ENCODE measurements at places on chromosomes 4 and X.
A peak's percentile ranks its signal among the peaks of the same experiment; 100 is the strongest.

GRCh38 chr4:4541040-4541631 lies 712 bp downstream of the STX18 start:
- peak; percentile 32 for DNase-seq

DNA sequence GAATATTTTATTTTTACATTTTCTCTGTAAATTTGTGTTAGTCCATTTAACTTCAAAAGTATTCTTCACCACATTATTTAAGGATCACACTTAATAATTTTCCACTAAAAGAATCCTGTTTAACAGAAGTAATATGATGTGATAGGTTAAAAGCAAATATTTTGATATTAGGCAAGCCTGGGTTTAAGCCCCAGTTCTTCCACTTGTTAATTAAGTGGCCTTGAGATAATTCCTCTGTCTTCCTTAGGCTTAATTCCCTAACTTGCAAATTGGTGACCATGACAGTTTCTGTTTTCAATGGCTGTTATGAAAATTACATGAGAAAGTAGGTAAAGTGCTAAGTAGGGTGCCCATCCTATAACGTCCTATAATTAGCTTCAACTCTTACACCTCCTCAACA lies 129.9 kb upstream of the ATOH1 start:
- DNase-seq = no peak

- no peak for DNase-seq
These were observed 38.2 kb upstream of the ADAM29 start for GRCh38 chr4:174880001-174880400.

GRCh38 chr4:12375805-12376204 lies 947.1 kb upstream of the HS3ST1 start:
- no peak for DNase-seq

- DNase-seq = no peak
These were observed 138.4 kb upstream of the ETNPPL start for GRCh38 chr4:108901291-108901690.

GRCh38 chr4:15148199-15148598 lies 145.9 kb downstream of the CPEB2 start:
- no peak for DNase-seq

DNA sequence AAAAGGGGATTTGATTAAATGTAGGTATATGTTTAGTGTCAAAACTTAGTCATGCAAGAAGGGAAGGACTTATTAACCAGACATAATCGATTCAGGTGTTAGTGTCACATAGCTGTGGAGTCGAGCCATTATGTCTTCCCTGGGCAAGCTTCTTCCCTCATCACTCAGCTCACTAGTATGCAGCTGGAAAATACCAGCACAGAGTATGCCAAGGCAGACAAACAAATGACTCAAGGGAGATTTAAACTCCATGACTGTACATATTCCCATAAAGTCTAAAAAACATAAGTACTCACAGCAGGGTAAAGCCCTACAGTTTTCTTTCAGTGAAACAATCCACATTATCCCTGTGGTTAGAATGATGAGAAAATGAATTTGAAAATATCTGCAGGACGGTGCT lies 304.5 kb downstream of the CBLL2 start:
- peak; percentile 82 for DNase-seq

- peak; percentile 24 for DNase-seq
These were observed 84.0 kb upstream of the BMP2K start for GRCh38 chr4:78691971-78692821.

DNA sequence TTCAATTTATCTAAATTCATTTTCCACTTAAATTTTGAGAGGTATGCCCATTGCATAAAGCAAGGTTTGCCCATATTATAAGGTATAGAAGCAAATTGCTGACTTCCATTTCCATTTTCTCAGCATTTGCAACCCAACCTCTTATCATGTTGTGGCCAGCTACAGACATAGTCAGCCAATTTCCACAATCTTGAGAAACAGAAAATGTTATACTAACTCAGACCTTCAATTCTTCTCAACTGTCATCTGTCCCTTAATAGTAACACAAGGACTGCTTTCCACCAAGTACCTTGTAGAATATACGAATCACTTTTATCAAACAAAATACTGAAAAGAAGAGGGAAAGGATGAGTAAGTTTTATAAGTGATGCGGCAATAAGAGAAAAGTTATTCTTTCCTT lies 11.2 kb upstream of the GRIA3 start:
- DNase-seq = no peak

GRCh38 chr4:150411520-150411919 lies 170.4 kb upstream of the MAB21L2 start:
- peak; percentile 1 for DNase-seq

- DNase-seq = no peak
These were observed 99.2 kb downstream of the TSPAN7 start for GRCh38 chrX:38660395-38661102.

GRCh38 chr4:85595796-85596559 lies 121.0 kb downstream of the ARHGAP24 start:
- DNase-seq = no peak

DNA sequence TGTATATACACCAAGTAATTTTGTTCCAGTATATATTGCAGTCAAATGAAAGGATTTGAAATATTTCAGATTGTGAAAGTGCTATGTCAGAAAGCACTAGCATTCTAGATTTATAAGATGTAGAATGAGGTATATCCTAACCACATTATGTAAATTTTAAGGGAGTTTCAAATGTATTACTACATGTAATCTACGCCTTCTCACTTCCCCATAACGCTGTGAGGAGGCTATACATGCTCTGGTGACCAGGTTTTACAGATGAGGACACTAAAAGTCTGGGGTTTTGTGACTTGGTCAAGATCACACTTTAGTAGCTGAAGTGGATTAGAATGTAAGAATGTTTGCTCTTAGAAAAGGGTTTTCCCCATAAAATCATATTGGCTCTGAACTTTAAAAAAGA lies 8.1 kb downstream of the ENPEP start:
- DNase-seq = no peak

DNA sequence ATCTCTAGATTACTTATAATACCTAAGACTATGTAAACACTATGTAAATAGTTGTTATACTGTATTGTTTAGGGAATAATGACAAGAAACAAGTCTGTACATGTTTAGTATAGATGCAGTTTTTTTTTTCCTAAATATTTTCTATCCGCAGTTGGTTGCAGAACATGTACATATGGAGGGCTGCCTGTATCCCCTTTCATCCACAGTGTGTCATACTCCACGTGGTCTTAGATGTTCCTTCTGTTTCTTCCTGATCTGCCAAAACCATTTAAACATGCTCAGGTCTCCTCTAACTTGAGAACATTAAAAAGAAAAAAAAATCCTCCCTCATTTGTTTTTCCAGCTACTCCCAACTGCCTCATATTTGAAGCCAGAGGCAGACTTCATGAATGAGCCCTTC lies 14.0 kb downstream of the OCIAD1 start:
- no peak for DNase-seq

GRCh38 chr4:93461541-93461940 lies 367.0 kb upstream of the ATOH1 start:
- DNase-seq = no peak

GRCh38 chr4:165662341-165662740 lies 210.7 kb upstream of the TLL1 start:
- no peak for DNase-seq

- no peak for DNase-seq
These were observed 221.7 kb downstream of the ARHGAP24 start for GRCh38 chr4:85696661-85697060.

GRCh38 chr4:22454216-22454838 lies 61.5 kb downstream of the ADGRA3 start:
- DNase-seq = no peak

- no peak for DNase-seq
These were observed 195.2 kb upstream of the STK26 start for GRCh38 chrX:131827935-131828334.

GRCh38 chr4:178165251-178165950 lies 723.2 kb upstream of the AGA start:
- no peak for DNase-seq

GRCh38 chr4:20217951-20218350 lies 33.8 kb upstream of the SLIT2 start:
- no peak for DNase-seq

- peak; percentile 56 for DNase-seq
These were observed 168.6 kb downstream of the PPP3CA start for GRCh38 chr4:101178731-101179130.

DNA sequence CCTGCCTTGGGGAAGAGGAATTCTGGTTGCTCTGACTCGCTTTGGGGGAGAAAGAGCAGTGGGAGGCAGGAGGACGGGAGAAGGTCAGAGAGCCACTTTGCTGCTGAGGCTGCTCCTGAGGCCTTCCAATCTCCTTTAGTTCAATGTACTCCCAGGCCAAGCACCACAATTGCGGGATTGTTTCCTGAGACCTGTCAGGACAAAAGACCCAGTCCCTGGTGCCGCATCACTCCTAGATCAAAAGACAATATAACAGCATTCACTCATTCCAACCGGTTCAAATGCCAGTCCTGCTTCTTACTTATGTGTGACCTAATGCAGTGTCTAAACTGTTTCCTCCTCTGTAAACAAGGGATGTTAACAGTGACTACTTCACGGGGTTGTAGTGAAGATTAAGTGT lies 106.4 kb downstream of the TRIML1 start:
- no peak for DNase-seq

- peak; percentile 34 for DNase-seq
These were observed 750 bp downstream of the TMEM129 start for GRCh38 chr4:1720163-1720983.

GRCh38 chr4:100208964-100209363 lies 18.7 kb upstream of the DDIT4L start:
- DNase-seq = no peak

GRCh38 chrX:71998836-71999509 lies 88.3 kb downstream of the NHSL2 start:
- no peak for DNase-seq

DNA sequence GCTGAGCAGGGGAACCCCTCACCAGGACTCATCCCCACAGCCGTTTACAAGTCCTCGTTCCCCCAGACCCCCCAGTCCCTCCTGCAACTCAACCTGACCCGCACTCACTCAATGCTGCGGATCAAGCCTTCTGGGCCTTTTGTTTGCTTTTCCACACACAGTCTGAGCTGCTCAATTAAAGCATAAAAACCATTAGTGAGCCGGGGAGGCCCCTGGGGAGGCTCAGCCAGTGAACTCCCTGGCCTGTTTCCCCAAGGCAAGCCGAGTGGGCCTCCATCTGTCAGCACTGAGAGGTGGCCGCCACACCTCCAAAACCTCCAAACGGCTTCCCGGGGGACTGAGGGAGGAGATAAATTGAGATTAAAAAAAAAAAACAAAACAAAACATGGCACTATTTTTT lies 158.5 kb downstream of the SHOX start:
- no peak for DNase-seq

DNA sequence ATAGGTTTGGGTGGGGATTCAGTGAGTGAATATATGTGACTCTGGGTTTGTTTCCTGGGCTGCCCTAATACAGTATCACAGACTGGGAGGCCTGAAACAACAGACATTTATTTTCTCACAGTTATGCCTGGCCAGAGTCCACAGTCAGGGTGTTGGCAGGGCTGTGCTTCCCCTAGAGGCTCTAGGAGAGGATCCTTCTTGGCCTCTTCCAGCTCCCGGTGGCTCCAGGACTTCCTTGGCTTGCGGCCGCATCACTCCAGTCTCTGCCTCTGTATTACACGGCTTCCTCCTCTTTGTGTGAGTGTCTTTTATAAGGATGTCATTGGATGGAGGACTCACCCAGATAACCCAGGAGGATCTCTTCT lies 5.2 kb upstream of the JAKMIP1 start:
- DNase-seq = no peak

DNA sequence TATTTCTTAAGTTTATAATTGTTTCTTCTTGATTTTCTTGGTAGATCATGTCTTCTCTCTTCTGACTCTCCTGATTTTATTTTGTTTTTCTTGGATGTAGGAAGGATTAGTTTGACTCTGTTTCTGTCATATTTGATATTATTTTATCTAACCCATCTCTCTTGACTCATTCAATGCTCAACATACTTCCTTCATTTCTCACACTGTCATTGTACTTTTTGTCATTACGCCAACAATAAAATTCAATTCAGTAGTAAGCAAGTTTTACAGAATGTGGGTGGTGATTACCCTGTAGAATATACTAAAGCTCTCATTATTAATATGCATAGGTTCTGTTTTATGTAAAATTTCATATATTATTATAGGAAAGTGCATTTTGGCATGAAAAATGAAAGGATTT lies 1303.0 kb upstream of the AGA start:
- DNase-seq = peak; percentile 26

GRCh38 chr4:152455311-152455710 lies 80.6 kb downstream of the FBXW7 start:
- no peak for DNase-seq

DNA sequence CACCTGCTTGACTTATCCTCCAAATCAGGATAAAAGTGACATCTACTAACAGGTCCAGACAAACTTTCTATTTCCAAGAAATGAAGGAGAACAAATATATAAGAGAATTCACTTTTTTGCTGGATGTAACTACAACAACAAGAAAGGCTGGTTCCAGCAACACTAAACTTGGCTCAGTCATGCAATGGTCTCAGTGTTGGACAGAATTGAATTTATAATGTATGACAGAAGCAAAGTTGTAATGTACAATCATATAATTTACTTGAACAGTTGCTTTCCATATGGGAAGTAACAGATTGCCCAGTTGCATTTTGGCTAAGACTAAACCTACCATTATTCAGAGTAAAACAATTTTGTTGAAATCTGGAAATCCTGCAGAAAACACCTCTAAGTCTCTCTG lies 183.3 kb upstream of the INTU start:
- DNase-seq = no peak

GRCh38 chrX:120308959-120309872 lies 2.0 kb downstream of the TMEM255A start:
- peak; percentile 58 for DNase-seq

- no peak for DNase-seq
These were observed 313.9 kb downstream of the ASMT start for GRCh38 chrX:1928805-1929204.

DNA sequence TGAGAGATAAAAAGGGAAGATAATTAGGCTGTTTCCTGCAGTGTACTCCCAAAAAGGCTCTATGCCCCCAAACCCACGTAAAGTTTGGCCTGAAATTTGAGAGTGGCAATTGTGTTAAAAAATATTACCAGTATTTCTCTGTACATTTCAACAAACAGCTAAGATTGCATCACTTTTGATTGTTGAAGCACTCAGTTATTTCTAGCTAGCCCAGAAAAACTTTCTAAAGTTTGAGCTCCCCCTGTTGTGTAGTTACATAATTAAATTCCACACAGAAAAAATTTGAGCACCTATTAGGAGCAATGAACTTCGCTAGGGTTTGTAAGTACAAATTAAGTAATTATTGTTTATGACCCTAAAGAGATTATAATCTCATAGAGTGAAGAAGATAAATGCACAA lies 109.4 kb downstream of the DLG3 start:
- DNase-seq = peak; percentile 54

- DNase-seq = peak; percentile 57
These were observed 38.7 kb downstream of the SLC4A4 start for GRCh38 chr4:71377561-71377960.

GRCh38 chr4:41148931-41149330 lies 65.4 kb downstream of the APBB2 start:
- DNase-seq = no peak

GRCh38 chr4:28490669-28491068 lies 1630.0 kb downstream of the STIM2 start:
- no peak for DNase-seq

Data from fibroblast of skin of scalp (primary cell).